Left ventricle myocardium inferior (tissue), 1 donor: ENCODE measurements at places on chromosomes 4 and X. TPM values are rescaled to one million over a fixed set of nuclear protein-coding genes. Genes with fewer than 3 reads are reported as not detected.

- no peaks in the 10 kb centered on the region for H3K36me3 ChIP-seq
- H3K27me3 ChIP-seq = no peaks in the 10 kb centered on the region
- peak overlapping the region; percentile 53 for H3K4me3 ChIP-seq
- peak overlapping the region; percentile 92 for H3K27ac ChIP-seq
- no peak for DNase-seq
- peaks cover 92% of the 10 kb centered on the region for H3K4me1 ChIP-seq
Measured at GRCh38 chr4:151688003-151688784, 72.6 kb downstream of the GATB start.

TLR7 gene
- total RNA-seq = 0.69 TPM

GRCh38 chr4:25540734-25541133, 114.9 kb upstream of the SLC34A2 start:
- H3K4me3 ChIP-seq = no peak overlapping the region
- peaks cover 7% of the 10 kb centered on the region for H3K27me3 ChIP-seq
- no peaks in the 10 kb centered on the region for H3K36me3 ChIP-seq
- no peak overlapping the region for H3K27ac ChIP-seq

COX7B2 gene
- not detected for total RNA-seq

DNA sequence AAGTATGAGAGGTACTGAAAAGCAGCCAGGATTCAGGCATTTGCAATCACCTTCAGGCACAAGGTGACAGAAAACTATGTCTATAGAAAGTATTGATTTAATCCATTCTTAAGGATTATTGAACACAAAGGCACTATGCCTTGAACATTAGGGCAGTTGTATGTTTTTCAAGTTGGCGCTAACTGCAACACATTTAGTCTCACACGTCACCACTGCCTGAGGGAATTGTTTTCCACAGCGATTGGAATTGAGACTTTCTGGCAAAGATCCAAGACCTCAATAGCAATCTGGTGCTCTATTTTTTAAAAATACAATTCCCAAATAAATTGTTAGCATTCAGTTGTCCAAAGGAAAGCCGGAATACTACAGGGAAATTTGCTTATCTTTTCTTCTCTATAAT, 52.7 kb upstream of the FTHL17 start:
- H3K36me3 ChIP-seq = peaks cover 7% of the 10 kb centered on the region
- DNase-seq = no peak
- peak overlapping the region; percentile 38 for H3K27ac ChIP-seq
- peaks cover 38% of the 10 kb centered on the region for H3K4me1 ChIP-seq
